ENCODE measurements at places on chromosomes 3 and 15.

DNA sequence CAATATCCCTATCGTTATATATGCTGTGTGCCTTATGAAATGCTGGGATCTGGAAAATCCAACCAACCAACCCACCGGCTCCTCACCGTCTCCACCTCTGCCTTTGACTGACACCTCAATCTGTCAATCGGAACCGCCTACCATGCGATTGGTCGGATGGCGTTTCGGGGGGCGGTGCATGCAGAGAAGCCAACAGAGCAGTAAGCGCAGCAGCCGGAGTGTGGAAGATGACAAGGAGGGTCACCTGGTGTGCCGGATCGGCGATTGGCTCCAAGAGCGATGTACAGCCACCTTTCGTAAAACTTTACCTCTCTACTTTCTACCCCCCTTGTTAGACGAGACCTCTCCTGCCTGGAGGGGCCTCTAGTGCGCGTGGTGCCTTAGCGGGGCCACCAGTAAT is 6.3 kb downstream of the CLK3 start:
- DNase-seq: no peak

- DNase-seq: no peak
These were observed 663 bp downstream of the PDCD10 start for GRCh38 chr3:167733961-167734497.

DNA sequence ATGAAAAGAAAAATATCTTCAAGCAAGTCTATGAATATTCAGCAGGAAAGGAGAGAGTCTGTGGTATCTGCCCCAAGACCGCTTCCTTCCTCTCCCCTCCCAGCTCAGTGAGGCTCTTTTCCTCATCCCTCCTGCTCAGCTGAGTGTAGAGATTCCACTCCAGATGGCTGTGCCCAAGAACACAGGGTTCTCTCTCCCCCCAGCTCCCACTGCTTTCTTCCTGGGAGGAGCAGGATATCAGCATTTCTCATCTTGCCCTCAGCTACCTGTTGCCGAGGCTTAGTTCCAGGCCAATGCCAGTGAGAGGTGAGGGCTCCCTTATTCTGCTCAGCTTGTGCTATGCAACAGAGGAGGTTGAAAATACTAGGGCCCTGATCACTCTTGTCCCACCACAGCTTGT is 211.9 kb downstream of the SV2B start:
- no peak for DNase-seq

DNA sequence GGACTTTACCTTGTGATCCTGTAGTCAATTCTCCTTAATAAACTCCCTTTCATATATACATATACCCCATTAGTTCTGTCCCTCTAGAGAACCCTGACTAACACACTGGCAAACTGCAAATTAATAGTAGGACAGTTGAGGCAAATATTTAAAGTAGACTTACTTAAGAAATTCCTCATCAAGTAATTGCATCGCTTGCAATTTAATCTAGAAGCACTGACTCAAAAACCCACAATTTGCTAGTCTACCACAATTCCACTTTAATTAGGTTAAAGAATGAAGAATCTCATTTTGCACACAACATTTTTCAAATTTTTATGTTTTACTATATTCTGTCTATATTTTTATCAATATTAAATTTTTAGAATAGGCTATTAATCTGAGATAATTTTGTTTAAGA is 188.1 kb downstream of the PLOD2 start:
- no peak for DNase-seq

- DNase-seq: no peak
These were observed 77.0 kb downstream of the NTRK3 start for GRCh38 chr15:88179562-88179961.

- DNase-seq: no peak
These were observed 124.1 kb downstream of the RASA2 start for GRCh38 chr3:141610939-141611338.

DNA sequence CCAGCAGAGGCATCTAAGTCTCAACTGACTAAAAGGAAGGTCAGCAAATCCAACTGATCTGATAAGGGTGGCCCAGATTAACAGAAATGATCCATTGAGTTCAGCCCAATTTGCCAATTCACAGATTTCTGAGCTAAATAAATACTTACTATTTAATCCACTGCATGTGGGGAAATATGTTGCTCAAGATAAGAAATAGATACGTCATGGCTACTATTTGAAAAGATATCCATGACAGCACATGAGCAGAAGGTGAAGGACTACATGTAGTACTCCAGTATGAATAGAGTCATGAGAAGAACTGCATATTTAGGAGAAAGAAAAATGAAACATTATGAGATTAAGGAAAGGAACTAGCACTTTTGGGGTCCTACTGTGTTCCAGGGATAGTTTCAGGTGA is 332.4 kb downstream of the ARPP21 start:
- no peak for DNase-seq

DNA sequence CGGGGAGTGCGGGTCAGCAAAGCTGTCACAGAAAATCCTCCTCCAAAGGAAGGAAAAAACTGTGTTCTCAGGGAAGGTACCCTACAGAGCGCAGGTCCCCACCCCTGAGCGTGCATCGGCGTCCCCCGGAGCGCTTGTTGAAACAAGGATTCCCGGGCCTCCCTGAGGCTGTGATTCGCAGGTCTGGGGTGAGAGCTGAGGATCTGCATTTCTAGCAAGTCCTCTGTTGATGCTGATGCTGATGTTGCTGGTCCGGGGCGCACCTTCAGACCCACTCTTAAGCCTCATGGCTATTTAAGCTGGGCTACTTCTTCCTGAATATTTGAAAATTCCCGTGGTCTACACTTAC is 226.2 kb upstream of the IGF1R start:
- no peak for DNase-seq

DNA sequence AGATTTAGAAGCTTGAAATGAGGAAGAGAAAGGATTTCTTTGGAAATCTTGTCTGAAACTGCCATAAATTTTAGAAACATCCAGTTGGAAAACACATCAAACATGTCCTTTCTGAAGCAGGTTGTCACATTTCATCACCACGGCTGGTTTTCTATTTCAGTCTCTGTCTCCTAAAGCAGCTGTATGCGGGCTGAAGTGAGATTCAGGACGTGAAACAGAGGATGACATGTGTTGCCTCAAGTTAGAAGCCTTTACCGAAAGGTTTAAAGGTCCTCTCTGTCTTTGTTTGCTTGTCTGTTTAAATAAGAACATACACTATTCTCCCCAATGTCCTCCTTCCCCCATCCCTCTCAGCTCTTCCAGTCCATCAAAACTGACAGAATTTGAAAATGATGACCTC is 141.9 kb downstream of the SQOR start:
- no peak for DNase-seq

DNA sequence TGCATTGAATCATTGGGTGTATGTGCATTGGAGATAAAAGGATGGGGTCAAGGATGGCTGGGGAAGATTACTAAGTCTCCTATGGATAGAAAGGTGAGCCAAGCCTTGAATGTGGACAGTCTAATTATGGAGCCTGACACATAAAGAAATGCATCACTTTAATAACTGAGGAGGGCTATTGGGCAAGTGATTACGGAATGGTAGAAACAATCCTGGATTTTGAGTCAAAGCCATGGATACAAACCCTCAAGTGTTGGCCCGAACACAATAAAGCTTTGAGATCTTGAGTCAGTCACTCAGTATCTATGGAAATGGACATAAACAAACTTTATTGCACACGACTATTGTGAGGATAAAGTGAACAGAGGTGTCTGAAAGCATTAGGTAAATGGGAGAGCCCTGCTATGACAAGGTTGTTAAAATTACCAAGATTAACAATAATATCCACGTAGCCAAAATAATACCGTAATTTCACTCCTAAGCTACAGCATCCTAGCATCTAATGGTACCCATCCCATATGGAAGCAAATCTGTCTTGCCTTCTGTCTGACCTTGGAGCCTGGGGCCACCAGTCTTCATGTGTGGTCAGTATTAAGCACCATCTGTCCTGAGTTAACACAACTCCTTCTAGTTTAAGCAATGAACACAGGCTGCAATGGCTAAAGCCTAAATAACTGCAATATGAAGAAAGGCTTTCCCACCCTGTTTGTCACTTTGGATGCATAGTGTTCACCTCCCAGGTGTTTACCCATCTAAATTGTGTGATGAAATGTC is 136.9 kb upstream of the PRICKLE2 start:
- DNase-seq: no peak

- no peak for DNase-seq
These were observed 154.6 kb upstream of the MBNL1 start for GRCh38 chr3:152113992-152114651.

DNA sequence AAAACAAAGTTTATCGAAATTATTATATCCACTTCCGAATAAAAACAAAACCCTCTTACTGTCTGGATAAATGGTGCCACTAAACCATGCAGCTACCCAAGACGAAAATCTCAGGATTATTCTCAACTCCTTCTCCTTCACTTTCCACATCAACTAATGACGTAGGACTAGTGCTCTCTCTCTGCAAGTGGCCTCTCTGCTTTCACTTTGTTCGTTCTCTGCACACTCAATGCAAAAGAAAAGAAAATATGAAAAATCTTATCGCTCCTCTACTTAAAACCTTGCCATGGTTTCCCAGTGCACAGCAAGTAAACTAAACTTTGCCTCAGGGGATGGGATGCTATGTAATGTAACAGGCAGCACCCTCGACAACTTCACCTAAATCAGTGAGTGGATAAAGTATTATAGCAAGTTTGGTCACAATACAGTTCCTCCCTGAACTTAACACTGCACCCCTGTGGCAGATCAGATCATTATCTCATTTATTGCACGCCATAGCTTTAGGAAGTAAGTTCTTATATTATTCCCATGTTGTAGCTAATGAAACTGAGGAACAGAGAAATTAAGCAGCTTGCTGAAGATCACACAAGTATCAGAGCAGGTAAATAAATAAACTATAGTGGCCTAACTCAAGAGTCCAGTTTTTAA is 262.7 kb upstream of the GADL1 start:
- DNase-seq: no peak

GRCh38 chr15:97899981-97900380 is 60.5 kb upstream of the ARRDC4 start:
- no peak for DNase-seq
